COR-L47 (cell line): ENCODE measurements at places on chromosomes 2 and 18.

- DNase-seq = no peak
These were observed 725 bp upstream of the LAMA3 start for GRCh38 chr18:23688528-23688927.

DNA sequence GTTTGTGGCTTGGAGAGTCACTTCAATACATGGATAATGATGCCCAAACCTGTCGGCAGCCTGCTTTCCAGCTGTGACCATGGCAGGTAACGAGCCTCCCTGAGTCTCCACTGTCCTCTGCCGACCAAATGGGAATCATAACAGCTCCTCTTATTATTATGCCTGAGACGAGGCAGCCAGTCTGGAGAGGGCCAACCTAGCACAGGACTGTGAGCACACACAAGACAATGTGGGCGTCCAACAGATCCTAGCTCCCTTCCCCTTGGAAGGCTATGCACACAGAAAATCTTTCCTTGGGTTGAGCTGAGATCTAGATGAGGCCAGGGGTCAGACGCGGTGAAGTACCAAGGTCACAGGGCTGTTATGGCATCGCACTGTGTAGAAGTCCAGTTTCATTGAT lies 890 bp upstream of the SLC4A3 start:
- DNase-seq = no peak

DNA sequence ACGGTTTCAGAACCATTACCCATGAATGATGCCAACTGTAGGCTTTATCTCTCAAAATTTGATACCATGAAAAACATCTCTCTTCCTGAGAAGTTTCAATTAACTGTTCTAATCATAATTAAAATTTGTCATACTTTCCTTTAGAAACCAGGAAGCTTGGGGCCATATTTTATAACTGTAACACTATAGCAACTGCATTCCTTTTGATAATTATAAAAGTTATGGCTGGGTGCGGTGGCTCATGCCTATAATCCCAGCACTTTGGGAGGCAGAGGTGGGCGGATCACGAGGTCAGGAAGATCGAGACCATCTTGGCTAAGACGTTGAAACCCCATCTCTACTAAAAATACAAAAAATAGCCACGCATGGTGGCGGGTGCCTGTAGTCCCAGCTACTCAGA lies 70.6 kb downstream of the DNAH7 start:
- DNase-seq = no peak

DNA sequence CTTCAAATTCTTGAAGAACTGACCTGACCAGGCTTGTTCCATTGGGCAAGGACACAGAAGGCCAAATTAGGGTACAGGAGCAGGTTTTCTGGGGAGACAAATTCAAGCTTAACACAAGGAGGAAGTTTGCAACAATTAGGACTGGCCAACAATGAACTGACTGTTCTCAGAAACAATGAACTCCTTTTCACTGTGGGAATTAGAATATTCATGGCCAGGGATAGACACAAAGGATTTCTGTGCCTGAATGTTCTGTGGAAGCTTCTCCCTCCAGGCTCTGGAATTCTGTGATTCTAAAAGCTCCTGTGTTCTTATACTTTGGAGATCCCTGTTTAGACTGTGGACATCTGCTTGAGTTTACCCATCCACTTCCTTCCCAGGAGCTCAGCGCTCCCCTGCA lies 15.2 kb downstream of the SMYD1 start:
- no peak for DNase-seq

GRCh38 chr18:32770054-32770665 lies 2.7 kb downstream of the KLHL14 start:
- DNase-seq = peak; percentile 55

DNA sequence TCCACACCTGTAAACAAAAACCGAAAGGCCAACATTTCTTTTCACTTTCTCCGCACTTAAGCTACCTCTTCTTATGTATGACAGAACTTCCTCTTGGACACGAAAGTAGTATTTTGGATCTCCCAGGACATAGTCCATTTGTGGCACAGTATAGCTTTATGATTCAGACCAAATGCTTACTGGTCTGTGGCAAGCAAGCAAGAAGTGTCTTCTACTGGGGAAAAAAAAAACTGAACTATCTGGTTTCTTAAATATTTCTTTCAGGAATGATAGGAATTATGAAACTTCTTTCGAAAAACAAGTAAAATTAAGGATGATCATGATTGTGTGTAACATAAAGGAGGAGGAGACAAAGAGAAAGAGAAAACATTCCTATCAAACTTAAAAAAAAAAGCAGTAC lies 33.6 kb downstream of the SRBD1 start:
- no peak for DNase-seq

DNA sequence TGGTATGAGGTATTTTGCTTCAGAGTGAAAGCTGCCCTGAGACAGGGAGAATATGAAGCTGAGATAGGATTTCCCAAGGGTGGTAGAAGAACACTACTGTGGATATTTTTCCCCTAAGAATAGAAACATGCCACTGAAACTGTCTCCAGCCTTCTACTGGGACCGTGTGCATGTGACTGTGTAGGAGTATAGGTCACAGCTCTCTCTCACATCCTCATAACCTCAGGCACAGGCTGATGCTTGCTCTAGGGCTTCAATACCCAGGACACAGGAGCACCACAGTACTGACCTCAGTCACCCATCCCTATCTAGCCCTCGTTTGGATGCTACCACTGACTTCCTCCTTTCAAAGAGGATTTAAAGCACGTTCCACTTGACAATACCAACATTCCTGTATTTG lies 67.2 kb downstream of the REV1 start:
- DNase-seq = no peak

GRCh38 chr18:2147476-2148230 lies 423.7 kb downstream of the METTL4 start:
- DNase-seq = no peak

GRCh38 chr2:8036366-8036765 lies 645.5 kb upstream of the ID2 start:
- DNase-seq = no peak

- no peak for DNase-seq
These were observed 521.0 kb upstream of the MYT1L start for GRCh38 chr2:2851806-2852777.

- DNase-seq = no peak
These were observed 1.7 kb upstream of the ESCO1 start for GRCh38 chr18:21602299-21602587.

DNA sequence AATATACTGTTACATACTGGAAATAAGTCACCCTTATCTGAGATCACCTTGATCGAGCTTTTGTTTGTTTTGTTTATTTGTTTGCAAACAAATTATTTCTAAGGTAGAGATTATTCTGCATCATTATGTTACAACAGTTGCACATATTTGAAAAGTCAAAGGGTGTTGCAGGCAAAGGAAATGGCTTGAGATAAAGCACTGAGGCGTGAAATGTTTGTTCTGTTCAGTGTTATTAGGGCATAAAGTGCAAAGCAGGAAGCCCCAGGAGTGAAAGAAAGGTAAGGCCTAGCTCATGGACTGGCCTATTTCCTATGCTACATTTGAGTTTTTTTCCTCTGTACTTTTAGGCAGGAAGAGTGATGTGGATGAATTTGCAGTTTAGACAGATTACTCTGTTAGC lies 1815.6 kb upstream of the LRRTM1 start:
- DNase-seq = no peak

- no peak for DNase-seq
These were observed 60.7 kb upstream of the ITGA4 start for GRCh38 chr2:181396256-181397123.

DNA sequence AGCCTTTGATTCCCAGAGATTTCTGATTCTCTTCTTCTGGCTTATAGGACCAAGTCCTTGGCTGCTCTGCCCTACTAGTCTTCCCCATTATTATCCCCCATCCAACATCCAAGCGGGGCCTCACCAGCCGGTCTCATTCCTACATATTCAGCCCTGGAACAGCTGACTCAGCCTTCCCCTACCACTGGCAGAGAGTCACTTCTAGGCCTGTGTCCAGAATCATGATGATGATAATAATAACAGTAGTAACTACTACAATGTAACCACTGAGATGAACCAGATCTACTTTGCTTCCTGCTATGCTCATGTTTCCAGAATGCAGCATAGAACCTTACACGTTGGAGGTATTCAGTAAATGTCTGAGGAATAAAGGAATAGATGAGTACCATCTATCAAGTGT lies 295.2 kb downstream of the SRBD1 start:
- no peak for DNase-seq

- no peak for DNase-seq
These were observed 11.9 kb downstream of the TEX51 start for GRCh38 chr2:126910637-126911036.

DNA sequence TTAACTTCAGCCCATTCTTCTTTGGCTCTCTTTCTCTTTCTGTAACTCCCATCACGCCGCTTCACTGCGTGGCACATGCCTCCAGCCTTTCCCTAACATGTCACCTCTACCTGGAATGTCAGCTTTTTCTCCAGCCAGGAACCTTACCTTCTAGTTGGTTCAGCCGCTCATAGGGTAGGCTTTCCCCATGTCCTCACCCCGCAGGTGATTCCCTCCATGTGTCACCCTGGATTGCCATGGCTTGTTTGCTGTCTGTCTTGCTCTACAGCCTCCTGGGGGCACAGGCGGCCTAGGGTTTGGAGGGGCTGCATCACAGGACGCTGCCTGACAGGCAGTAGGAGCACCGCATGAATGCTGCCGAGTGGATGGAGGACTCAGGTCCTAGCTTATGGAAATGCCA lies 39.2 kb downstream of the ARHGEF4 start:
- DNase-seq = no peak

DNA sequence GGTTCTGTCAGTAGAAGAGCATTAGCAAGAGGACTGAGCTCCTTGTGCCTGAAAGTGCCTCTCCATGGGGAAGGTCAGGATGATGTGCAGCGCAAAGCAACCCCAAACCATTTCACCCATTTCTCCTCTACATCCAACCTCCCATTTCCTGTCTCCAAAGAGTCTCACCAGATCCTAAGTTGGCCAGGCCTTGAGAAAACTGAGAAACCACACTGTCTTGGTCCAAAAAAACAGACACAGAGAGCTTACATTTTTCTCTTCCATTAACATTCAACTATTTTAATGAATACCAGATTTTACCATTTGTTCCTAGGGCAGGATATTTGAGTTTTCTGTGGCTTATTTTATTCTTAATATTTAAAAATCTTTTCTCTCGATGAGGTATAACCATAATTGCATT lies 195.0 kb downstream of the EPHA4 start:
- no peak for DNase-seq

DNA sequence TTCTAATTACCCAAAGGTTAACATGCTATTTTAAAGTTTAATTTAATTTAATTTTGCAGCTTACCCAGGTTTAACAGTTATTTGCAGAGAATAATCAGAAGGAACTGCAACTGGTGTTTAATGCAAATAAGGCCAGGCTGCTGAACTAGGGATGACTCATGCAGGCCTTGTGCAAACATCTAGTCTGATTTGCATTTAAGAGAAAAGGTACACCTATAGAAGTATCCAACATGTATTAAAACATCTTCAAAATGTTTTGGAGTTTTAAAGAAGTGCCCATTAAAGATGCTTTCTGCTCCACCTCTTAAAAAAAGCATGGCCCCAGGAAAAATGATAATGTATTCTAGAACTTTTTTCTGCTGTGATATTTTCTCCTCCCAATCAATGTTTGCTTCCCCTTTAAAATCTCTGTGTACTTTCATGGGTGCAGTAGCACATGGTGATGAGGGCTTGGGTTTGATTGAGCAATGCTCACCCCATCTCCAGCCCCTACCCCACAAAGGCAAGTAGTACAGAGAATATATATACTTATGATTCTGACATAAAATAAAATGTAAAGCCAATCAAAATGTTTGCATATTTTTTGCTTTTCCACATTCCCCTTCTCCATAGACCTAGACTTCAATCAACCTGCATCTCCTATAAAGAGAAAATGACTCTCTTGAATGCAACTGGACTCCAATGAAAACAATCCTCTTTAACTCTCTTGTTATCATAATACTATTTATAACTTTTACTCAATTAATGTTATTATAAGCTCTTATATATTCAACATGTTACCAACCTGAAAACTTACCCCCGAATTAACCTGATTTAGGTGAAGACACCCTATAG lies 54.1 kb downstream of the ATP8B1 start:
- DNase-seq = peak; percentile 44

DNA sequence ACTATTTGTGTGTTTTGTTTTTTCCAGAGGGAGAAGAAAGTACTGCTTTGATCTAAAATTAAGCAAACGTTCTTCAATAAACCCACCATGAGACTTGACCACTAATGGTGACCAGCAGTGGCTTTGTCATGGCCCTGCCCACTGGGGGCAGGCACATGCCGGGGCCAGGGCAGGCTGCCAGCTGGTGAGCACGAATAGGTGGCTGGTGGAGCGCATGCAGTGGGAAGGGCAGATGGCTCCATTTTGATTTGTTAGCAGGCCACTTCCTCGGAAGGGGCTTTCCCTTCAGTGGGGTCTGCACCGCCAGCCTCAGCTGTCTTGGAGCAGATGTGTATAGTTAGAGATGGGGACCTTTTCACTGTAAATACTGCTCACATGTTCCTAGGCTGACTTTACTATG lies 277.1 kb downstream of the SOX11 start:
- no peak for DNase-seq

GRCh38 chr2:95366514-95366913 lies 36.0 kb upstream of the FAHD2A start:
- DNase-seq = no peak

GRCh38 chr2:180842461-180842860 lies 137.9 kb upstream of the UBE2E3 start:
- DNase-seq = no peak

- peak; percentile 44 for DNase-seq
These were observed 88.8 kb upstream of the ACVR2A start for GRCh38 chr2:147756069-147756468.

DNA sequence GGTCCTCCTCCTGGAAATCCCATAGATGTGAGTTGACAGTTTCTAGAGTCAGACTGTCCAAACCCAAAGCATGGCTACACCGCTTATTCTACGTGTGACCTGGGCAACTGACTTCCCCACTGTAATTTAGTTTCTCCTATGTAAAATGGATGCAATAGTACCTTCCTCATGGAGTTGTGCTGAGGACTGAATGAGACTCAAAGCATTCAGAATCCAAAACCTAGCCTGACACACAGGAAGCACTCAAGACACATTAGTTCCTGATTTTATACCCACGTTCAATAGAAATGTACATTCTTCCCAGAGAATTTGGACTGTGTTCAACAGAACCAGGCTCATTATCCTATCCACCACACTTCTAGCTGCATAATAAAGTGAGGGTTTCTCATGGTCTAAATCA lies 88.8 kb downstream of the STK39 start:
- DNase-seq = no peak

DNA sequence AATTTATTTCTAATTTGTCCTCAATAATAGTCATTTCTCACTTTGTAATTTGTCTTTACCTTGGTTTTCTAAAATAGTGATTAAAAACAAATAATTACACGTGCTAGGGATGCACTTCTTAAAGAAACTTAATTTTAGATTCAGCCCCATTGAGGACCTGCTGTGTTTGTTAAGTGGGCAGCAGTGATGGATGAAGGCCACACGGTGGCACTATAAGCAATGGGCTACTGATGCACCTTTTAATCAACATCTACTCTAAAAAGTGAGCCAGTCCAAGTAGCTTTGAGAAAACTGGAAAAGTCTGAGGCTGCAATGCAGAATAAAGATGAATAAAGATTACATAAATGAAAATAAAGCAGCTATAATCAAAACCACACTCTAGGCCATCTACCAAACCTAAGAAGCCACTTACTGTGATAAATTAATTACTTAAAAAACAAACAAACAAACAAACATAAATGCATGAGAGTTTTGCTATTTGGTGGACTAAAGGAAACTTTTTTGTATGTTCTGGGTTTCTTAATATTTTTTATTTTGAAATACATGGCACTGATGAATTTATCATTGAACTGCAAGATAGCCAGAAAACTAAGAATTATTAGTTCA lies 89.3 kb downstream of the PDE11A start:
- peak; percentile 57 for DNase-seq

GRCh38 chr2:234683950-234684349 lies 187.1 kb upstream of the ARL4C start:
- no peak for DNase-seq
